Psoas muscle (tissue), 8 donors: ENCODE measurements at places on chromosomes 6 and 20. TPM values are rescaled to one million over a fixed set of nuclear protein-coding genes. Genes with fewer than 3 reads are reported as not detected.

MCUR1 gene
- 20.1 TPM for polyA plus RNA-seq

GRCh38 chr6:133245007-133245406 is 3.9 kb downstream of the EYA4 start:
- no peak for DNase-seq

- peak; percentile 17 for DNase-seq
Observed at GRCh38 chr6:52362443-52363227, 684 bp downstream of the PAQR8 start.

DNA sequence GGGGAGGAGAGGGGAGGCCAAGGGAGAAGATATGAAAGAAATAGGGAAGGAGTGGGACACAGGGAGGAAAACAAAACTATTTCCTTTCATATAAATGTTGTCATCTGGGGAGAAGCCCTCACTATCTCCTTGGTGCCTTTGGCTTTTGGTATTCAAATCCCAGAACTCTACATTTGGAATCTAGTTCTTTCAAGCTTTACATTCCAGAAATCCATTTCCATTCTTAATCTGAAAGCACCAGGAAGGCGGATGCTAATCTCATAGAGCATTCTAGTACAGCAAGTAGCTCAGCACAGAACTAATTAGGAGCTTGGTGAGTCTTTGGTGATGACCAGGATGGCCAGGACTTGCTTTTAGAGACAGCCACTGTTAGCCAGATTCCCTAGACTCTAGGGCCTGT is 177.9 kb downstream of the KIF16B start:
- no peak for DNase-seq
